ENCODE measurements at places on chromosomes 16 and 17. TPM values are rescaled to one million over a fixed set of nuclear protein-coding genes. Genes with fewer than 3 reads are reported as not detected.

NOG gene
- not detected for polyA plus RNA-seq

CD300E gene
- not detected for polyA plus RNA-seq

GPR179 gene
- polyA plus RNA-seq, result not detected

DNA sequence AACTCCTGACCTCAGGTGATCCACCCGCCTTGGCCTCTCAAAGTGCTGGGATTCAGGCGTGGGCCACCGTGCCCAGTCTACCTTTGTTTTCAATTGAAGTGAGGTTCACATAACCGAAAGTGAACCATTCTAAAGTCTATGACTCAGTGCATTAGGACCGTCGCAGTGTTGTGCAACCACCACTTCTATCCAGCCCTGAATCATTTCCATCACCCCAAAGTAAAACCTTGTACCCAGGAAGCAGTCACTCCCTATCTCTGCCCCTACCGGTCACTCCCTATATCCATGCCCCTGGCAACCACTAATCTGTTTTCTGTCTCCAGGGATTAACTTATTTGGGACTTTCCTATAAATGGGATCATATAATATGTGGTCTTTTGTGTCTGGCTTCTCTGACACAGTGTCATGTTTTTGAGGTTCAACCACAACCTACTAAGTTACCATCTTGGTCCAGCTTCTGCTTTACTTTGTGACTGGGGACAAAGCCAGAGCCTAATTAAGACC, 28.3 kb upstream of the CDC42EP4 start:
- H3K4me1 ChIP-seq, result peaks cover 16% of the 10 kb centered on the region
- H3K27ac ChIP-seq, result no peak overlapping the region
- H3K4me3 ChIP-seq, result no peak overlapping the region
- peak; percentile 86 for DNase-seq
- no peaks in the 10 kb centered on the region for H3K36me3 ChIP-seq

DNA sequence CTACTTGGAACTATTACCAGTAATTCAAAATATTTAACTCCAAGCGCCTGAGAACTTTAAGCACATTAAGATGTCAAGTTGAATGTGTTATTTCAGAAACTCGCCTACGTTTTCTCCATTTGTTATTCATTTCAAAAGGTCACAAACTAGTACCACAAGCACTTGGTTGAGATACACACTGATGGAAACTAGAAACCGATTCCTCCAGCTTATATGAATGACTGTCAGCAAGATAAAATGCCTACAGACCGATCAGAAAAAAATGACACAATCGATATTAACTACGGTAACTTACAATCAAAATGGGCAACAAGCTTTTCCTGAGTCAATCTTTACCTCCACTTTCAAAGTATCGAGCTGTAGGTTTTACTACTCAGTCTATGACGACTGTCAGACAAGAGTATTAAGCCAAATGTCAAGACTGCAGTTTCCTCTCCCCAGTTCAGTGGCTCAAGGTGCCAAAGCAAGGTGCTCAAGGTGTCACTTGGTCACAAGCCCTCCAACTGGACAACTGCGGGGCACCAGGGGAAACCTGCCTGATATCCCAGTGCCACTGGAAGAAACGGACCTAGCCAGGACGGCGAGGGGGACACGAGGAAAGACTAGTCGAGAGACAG, 678 bp downstream of the SRP68 start:
- DNase-seq, result no peak
- peaks cover 3% of the 10 kb centered on the region for H3K36me3 ChIP-seq
- peaks cover 17% of the 10 kb centered on the region for H3K27me3 ChIP-seq
- peak overlapping the region; percentile 84 for H3K27ac ChIP-seq

DNA sequence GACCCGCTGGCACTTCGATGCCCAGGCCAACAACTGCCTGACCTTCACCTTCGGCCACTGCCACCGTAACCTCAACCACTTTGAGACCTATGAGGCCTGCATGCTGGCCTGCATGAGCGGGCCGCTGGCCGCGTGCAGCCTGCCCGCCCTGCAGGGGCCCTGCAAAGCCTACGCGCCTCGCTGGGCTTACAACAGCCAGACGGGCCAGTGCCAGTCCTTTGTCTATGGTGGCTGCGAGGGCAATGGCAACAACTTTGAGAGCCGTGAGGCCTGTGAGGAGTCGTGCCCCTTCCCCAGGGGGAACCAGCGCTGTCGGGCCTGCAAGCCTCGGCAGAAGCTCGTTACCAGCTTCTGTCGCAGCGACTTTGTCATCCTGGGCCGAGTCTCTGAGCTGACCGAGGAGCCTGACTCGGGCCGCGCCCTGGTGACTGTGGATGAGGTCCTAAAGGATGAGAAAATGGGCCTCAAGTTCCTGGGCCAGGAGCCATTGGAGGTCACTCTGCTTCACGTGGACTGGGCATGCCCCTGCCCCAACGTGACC, 5.0 kb downstream of the WFIKKN2 start:
- no peaks in the 10 kb centered on the region for H3K4me1 ChIP-seq
- no peaks in the 10 kb centered on the region for H3K27me3 ChIP-seq
- no peak for DNase-seq
- no peaks in the 10 kb centered on the region for H3K36me3 ChIP-seq
- H3K4me3 ChIP-seq, result no peak overlapping the region

GRCh38 chr16:46897471-46897870, 13.3 kb downstream of the GPT2 start:
- H3K4me3 ChIP-seq, result no peak overlapping the region
- no peaks in the 10 kb centered on the region for H3K27me3 ChIP-seq
- H3K4me1 ChIP-seq, result no peaks in the 10 kb centered on the region
- H3K36me3 ChIP-seq, result no peaks in the 10 kb centered on the region

- H3K27ac ChIP-seq, result no peak overlapping the region
- no peak overlapping the region for H3K4me3 ChIP-seq
- no peaks in the 10 kb centered on the region for H3K4me1 ChIP-seq
- no peak for DNase-seq
- H3K27me3 ChIP-seq, result no peaks in the 10 kb centered on the region
- H3K36me3 ChIP-seq, result no peaks in the 10 kb centered on the region
Measured at GRCh38 chr17:14772776-14773175, 471.9 kb downstream of the HS3ST3B1 start.

TNK1 gene
- 16.3 TPM for polyA plus RNA-seq

PARN gene
- 11.1 TPM for polyA plus RNA-seq

DNA sequence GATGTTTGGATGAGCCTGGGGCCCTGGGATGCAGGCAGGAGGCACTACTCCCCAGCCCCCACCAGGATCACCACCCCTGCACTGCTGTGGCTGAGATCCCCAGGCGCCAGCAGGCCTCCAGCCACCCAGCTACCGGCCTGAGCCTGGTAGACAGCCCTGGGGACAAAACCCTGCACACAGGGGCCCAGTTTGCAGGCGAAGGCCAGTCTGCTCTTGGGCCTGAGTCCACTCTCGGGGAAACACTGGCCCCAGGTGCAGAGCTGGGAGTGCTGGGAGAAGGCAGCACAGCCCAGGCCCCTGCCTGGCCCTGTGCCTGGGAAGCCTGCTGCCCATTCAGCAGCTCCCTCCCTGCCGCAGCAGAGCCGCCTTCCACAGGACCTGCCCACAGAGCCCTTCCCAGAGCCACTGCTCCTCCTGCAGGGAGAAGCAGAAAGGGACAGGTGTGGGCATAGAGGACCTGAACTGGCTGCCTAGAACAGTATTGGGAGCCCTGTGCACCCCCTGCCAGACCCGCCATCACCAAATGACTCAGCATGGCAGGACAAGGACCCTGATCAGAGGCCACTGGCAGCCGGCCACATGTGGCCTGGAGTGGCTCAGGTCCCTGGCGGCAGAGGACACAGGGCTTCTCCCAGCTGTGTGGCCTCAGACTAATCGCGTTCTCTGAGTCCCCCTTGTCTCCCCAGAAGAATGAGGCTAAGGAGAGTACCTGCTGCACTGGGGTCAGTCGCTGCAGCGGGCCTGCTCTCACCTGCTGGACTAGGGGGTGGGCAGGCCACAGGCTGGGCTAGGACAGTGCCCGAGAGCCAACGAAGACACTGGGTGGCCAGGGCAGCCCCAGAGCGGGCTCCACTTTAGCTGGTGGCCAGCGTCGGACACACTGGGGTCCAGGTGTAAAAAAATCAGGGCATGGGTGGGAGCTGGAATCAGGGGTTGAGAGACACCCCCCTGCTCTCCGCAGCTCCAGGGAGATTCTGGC, 10.7 kb downstream of the MSRB1 start:
- no peaks in the 10 kb centered on the region for H3K27me3 ChIP-seq
- no peak overlapping the region for H3K27ac ChIP-seq
- H3K36me3 ChIP-seq, result no peaks in the 10 kb centered on the region
- peaks cover 21% of the 10 kb centered on the region for H3K4me1 ChIP-seq

- no peak for DNase-seq
- no peaks in the 10 kb centered on the region for H3K36me3 ChIP-seq
- H3K4me3 ChIP-seq, result no peak overlapping the region
- no peak overlapping the region for H3K27ac ChIP-seq
- H3K27me3 ChIP-seq, result no peaks in the 10 kb centered on the region
Measured at GRCh38 chr17:49640556-49640955, 37.3 kb downstream of the SPOP start.

GRCh38 chr17:47727704-47728036, 5.4 kb upstream of the TBX21 start:
- no peaks in the 10 kb centered on the region for H3K36me3 ChIP-seq
- no peaks in the 10 kb centered on the region for H3K4me1 ChIP-seq
- no peaks in the 10 kb centered on the region for H3K27me3 ChIP-seq
- no peak overlapping the region for H3K27ac ChIP-seq
- H3K4me3 ChIP-seq, result no peak overlapping the region
- no peak for DNase-seq

TOP2A gene
- polyA plus RNA-seq, result 1.1 TPM

GRCh38 chr16:26175944-26176343, 484.2 kb downstream of the HS3ST4 start:
- no peaks in the 10 kb centered on the region for H3K4me1 ChIP-seq
- H3K27me3 ChIP-seq, result no peaks in the 10 kb centered on the region
- no peaks in the 10 kb centered on the region for H3K36me3 ChIP-seq
- no peak overlapping the region for H3K27ac ChIP-seq

- no peak overlapping the region for H3K27ac ChIP-seq
- peaks cover 3% of the 10 kb centered on the region for H3K36me3 ChIP-seq
- no peaks in the 10 kb centered on the region for H3K27me3 ChIP-seq
Measured at GRCh38 chr16:16120044-16120381, 103.3 kb downstream of the ABCC6 start.

KRTAP4-4 gene
- polyA plus RNA-seq, result not detected

GRCh38 chr16:47144559-47144877, 773 bp upstream of the NETO2 start:
- H3K27me3 ChIP-seq, result peaks cover 2% of the 10 kb centered on the region
- H3K4me1 ChIP-seq, result no peaks in the 10 kb centered on the region
- H3K27ac ChIP-seq, result no peak overlapping the region
- no peak for DNase-seq
- no peak overlapping the region for H3K4me3 ChIP-seq

- H3K4me1 ChIP-seq, result no peaks in the 10 kb centered on the region
- peaks cover 5% of the 10 kb centered on the region for H3K27me3 ChIP-seq
- no peak overlapping the region for H3K27ac ChIP-seq
- H3K4me3 ChIP-seq, result no peak overlapping the region
- no peak for DNase-seq
- no peaks in the 10 kb centered on the region for H3K36me3 ChIP-seq
Measured at GRCh38 chr17:44257815-44258760, 9.8 kb downstream of the SLC4A1 start.

CCDC200 gene
- not detected for polyA plus RNA-seq

DNA sequence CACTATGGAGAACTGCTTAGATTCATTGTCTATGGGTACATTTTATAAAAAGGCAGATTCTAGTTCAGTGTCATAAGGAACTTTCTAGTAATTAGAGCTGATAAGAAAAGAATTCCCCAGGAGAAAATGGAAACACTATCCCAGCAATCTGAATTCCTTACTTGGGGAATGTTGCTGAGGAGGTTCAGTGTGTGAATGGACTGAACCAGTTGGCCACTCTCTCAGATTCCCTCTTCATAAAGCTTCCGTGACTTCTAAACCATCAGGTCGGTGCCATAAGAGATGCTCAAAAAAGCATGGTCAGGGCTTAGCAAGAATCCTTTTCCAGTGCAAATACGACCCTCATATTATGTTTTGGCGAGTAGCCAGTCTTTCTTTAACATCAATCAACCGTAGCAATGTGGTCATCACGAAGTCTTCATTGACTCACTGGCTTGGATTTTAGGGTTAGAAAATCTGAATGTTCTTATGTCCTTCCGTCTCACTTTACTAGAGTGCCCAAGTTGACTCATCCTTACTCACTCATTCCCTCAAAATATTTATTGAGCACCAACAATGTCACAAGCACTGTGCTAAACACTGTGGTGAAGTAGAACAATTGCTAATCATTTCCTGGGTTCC, 102.7 kb upstream of the HLF start:
- no peak overlapping the region for H3K4me3 ChIP-seq
- no peak overlapping the region for H3K27ac ChIP-seq
- DNase-seq, result no peak
- no peaks in the 10 kb centered on the region for H3K36me3 ChIP-seq
- no peaks in the 10 kb centered on the region for H3K27me3 ChIP-seq

OTOP2 gene
- 0.39 TPM for polyA plus RNA-seq

MYH3 gene
- 16.2 TPM for polyA plus RNA-seq

TMEM107 gene
- polyA plus RNA-seq, result 1.4 TPM

DNA sequence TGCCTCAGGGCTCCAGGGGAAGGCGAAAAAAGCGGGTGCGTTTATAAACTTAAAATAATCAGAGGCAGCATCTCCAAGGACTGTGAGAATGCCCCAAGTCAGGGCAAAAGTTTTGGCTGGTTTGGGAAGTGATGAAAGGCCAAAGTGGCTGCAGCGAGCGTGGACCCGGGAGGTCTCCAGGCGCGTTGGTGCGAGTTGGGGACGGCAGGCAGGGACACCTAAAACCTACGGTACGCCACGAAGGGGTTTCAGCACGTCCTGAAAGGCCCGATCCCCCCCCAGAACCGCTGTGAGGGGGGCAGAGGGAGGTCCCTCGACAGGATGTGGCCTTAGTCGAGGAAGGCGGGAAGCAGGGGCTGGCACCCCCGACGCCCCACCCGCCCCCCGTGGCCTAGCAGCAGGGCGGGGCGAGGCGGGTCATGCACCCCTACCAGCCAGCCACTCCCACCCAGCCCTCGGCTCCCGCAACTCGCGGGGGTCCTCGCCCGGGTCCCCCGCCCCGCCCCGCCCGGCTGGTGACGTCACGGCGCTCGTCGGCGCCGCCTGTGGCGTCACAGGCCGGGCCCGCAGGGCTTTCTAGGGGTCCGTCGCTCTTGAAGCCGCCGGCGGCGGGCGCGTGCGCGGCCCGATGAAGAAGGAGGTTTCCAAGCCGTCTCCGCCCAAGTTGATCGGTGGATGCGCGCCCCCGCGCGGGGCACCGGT, at the start of gene MYCBPAP:
Gene MYCBPAP, plus strand, starts transcription at position 569 of the 702 bp plus-strand sequence. CDS start 236 bp downstream, outside the sequence.
- peaks cover 2% of the 10 kb centered on the region for H3K36me3 ChIP-seq
- peak within 1 kb of the TSS; percentile 31 for H3K4me3 ChIP-seq
- peaks cover 37% of the 10 kb centered on the region for H3K4me1 ChIP-seq
- no peaks in the 10 kb centered on the region for H3K27me3 ChIP-seq

All from small intestine (tissue), 16 donors.